Stimulated activated CD4-positive, alpha-beta T cell treated with anti-CD3 and anti-CD28 coated beads, Interleukin-4, amount 100 ng/mL, for 4 hours (primary cell): ENCODE measurements at places on chromosomes 4 and X.

DNA sequence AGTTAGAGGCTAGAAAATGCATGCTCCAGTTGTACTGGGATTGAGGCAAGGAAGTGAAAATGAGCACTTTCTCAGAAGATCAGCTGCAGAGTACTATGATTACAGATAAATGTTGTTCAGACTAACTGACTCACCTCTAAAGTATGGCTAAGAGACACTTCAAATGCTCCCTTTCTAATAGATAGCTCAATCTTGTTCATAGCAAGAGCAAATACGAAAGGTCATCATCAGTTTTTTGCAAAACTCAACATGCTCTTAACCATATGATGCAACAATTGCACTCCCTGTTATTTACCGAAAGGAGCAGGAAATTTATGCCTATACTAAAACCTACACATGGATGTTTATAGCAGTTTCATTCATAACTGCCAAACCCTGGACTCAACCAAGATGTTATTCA, 838.4 kb upstream of the INTU start:
- no peak for DNase-seq

DNA sequence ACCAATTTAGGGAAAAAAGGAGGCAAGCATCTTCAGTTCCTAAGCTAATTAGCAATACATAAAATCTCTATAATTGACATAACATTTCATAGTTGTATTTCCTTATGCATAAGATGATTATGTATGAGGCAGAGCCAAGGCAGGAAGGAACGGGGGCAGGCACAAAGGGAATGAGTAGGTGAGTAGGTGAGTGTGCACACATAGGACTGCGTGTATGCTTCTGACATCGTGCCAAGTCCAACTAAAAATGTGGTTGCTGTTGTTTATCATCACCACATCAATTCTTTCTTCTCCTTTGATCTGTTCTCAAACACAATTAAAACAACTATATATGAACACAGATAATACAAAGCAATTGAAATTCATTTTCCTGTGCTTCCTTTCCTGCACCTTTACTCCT, 131.2 kb downstream of the UNC5C start:
- no peak for DNase-seq

DNA sequence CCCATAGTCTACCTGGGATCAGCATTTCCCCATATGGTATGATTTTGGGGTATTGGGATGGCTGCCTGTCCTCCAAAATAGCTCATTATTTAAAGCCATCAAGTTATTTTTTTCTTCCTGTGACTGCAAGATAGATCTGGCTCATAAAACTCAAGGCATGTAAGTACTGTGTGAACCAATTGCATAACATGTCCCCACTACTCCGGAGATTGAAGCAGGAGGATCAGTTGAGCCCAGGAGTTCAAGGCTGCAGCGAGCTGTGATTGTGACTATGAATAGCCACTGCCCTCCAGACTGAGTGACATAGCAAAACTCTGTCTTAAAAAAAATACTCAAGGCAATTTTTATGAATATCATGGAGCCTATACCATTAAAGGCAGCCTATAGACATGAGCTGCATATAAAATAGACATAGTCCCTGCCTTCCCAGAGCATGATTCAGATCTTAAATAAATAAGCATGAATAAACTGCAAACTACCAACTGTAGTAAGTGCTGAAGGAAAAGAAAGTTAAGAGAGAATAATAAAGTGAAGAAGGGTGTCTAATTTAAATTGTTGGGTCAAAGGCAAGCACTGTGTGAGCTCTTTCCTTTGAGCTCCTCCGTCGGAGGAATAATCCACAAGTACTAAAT, 16.9 kb upstream of the MMAA start:
- DNase-seq = no peak

GRCh38 chr4:2867758-2868491, 24.3 kb downstream of the ADD1 start:
- DNase-seq = no peak

- no peak for DNase-seq
Measured at GRCh38 chr4:133856731-133857355, 344.7 kb downstream of the PABPC4L start.

GRCh38 chrX:117989512-117989911, 127.1 kb downstream of the KLHL13 start:
- no peak for DNase-seq

DNA sequence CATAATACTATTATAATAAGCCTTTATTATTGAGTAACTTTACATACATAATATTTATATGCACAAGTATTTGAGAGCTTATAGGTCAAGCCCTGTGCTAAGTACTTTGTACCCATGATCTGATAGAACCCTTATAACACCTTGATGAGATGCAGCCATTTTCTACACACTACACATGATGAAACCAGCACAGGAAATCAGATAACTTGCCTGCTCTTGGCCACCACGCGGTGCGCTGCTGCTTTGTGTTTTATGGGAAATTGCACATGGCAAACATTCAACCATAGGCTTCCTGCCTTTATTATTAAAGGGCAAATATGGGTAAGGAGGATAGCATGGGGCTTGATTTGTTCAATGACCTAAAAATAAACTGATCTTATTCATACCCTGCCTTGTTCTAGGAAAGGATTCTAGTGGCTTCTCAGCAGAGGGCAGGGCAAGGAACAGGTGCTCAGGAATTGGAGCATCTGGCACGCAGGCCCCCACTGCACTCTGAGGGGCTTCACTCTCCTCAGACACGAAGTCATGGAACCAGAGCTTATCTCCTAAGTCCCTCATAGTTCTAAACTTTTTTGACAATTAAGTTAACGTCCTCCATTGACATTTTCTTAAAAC, 31.6 kb upstream of the NAP1L5 start:
- no peak for DNase-seq

GRCh38 chr4:30973993-30974392, 253.8 kb downstream of the PCDH7 start:
- no peak for DNase-seq

GRCh38 chrX:148784137-148784536, 283.7 kb downstream of the AFF2 start:
- no peak for DNase-seq

- no peak for DNase-seq
Measured at GRCh38 chr4:155675709-155676429, 9.2 kb downstream of the GUCY1A1 start.

GRCh38 chrX:88366314-88366713, 380.7 kb upstream of the CPXCR1 start:
- no peak for DNase-seq

DNA sequence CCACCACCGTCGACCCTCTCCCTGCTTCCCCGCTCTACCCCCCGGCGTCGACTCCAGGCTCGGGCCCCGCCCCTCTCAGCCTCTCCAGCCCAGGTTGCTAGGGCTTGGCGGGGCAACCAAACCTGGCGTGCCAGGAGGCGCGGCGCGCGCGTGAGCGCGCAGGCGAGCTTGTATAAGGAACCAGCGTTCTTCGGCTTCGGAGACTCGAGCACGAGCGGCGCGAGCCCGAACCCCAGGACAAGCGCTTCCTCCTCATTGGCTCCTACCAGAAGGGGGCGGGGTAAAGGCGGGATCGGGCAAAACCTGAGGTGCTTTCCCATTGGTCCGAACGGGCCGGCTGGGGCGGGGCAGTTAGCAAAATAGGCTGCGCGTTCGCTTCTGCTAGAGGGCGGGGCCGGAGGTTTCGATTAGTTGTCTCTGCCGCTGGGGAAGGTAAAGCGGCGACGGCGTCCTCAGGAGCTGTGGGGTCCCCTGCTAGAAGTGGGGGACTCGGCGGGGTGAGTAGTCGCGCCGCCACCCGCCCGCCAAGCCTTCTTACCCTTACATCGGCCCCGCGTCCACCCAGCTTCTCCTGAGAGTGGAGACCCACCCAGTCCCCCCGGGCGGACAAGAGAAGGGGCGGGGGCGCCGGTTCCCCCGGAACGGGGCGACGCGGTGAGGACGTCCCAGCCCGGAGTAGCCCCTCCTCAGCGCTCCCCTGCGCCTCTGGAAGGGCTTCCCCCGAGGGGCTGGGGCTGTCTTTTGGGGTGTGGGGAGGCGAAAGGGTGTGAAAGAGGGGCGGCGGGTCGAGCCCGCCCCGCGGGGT, at the start of gene CDKL5:
TSS of gene CDKL5 (plus strand) at position 410 of the 805 bp plus-strand sequence. CDS start 81,489 bp downstream, outside the sequence.
- DNase-seq = peak; percentile 96

DNA sequence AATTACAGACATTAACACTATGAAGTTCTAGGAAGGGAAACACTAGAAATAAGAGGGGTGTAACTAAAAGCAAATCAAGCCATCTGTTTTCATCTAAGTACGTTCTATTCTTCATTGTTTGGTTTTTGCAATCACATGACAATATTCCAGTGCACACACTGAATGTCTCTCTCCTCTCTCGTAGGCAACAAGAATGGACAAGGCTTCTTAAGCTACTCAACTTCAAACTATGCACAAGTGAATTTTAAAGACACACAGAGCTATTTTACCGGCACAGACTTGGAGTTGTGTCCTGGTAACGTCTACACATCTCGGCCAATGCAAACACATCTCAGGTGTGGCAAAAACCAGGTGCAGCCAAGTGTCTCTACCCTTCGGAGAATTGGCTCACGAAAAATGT, 173.3 kb downstream of the PRKX start:
- DNase-seq = no peak

DNA sequence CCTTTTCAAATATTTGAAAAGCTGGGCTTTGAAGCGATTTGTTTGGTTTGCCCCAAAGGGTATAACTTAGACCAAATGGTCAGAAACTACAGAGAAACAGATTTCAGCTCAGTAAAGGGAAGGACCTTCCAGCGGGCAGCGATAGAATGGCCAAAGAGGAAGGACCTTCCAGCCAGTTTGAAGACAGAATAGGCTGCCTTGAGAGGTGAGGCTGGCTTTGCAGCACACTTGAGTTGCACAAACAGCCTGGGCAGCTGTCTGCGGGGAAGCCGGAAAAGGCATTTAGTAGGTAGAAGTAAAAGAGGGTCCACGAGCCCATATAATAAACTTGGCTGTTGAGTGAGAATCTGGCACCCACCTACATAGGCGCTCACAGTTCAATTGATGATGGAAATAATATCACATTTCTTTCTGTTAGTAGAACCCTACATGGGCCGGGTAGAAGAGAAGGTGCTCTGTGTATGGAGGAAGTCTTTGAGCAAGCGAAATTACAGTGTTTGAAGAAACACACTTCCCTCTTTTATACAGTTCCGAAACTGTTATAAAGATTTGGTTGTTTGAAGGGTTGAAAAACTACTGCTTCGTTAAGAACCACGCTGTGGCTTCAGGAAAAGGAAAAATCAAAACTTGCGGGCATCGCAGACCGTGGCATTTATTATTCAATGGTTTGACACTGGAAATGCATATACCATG, 75.0 kb upstream of the SORBS2 start:
- no peak for DNase-seq

GRCh38 chr4:6776920-6777635, 5.4 kb upstream of the KIAA0232 start:
- peak; percentile 12 for DNase-seq

- no peak for DNase-seq
Measured at GRCh38 chrX:51281758-51282318, 50.8 kb upstream of the NUDT10 start.

GRCh38 chrX:16240231-16240905, 73.1 kb downstream of the MAGEB17 start:
- DNase-seq = no peak

DNA sequence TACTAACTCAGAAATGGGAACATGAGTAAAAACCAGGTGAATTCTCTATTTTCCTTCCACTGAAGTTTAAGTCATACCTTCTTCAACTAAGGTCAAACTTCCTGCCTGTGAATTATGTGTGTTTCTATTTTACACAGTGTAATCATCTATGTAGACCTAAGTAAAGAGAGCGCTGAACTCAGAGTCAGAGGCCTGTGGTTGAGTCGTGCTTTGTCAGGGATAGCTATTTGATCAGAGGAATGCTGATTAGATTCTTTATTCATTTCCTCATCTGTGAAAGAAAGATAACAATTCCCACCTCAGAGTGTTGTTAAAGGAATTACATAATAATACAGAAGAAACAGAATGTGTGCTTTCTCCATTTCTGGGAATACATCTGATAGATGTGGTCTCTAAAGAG, 654.1 kb downstream of the STIM2 start:
- DNase-seq = no peak

DNA sequence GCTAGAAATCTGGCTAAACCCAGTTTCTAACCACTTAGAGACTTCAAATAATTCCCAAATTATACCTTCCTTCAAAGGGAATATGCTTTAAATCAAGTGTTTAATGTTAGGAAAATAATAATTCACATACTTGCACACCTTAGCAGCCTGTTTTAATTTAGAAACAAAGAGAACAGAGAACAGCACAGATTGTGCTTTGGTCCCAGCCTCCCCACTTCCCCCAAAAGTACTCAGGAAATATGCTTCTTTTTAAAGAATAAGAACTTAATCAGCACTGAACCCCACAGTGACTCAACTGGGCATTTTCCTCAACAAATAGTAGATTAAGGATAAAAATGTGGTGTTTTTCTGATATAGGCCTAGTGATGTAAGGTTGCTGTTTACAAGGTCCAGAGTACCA, 295.8 kb downstream of the GBA3 start:
- DNase-seq = no peak

DNA sequence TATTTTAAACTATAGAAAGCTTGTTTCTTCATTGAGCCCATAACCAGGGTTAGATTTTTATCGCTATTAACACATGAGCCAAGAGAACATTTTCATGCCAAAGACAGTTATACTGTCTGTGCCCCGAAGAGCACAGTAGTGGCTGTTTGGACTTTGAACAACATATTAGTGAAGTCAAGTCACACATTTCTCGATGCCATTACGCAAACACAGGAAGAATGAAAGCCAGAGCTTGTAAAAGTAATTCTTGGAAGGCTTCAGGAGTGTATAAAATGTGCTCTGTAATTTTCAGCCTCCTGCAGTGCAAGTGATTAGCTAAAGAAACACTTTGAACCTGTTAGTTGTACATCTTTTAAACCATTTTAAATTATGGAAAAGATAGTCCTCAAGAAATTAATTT, 590.7 kb upstream of the PITX2 start:
- DNase-seq = no peak

DNA sequence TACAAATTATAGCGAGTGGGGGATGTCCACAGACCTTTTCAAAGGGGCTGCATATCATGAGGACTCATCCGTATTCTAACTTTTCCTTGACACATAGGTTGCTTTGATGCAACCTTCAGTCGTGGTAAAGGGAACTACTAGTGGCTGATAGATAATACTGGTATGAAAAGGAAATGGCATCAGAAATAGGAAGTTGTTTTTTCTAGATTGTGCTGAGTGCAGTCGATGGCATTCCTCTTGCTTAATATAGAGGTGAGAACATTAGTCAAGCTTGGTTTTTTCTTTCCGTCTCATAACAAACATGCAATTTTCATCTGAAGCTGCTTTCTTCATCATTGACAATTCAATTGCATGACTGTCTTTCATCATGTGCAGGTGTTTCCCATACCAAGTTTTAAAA, 16.6 kb downstream of the ENPEP start:
- DNase-seq = no peak

DNA sequence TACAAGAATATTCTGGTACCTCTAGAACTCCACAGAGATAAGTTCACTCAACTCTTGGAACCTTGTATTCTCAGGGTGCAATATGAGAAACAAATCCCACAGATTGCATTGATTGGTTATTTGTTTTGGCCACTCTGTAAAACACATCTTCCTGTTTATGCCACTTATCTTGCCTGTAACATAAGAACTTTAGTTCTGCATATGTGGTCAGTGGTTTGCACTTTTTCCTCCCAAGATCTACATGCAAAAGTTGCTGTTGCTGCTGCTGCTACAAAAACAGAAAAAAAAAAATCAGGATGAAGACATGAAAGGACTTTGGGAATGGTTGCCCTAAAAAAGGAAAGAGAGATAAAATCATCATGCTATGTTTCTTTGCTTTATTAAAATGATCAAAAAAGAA, 9.6 kb downstream of the ODAPH start:
- no peak for DNase-seq

- no peak for DNase-seq
Measured at GRCh38 chrX:138710866-138711341, 613 bp downstream of the FGF13 start.
